Breast epithelium (tissue), 4 donors: ENCODE measurements at places on chromosomes 1 and 21.
A peak's percentile ranks its signal among the peaks of the same experiment; 100 is the strongest.

- H3K4me1 ChIP-seq: no peaks in the 10 kb centered on the region
- no peaks in the 10 kb centered on the region for H3K36me3 ChIP-seq
- DNase-seq: no peak
- H3K4me3 ChIP-seq: no peak overlapping the region
- H3K27ac ChIP-seq: no peak overlapping the region
- peaks cover 3% of the 10 kb centered on the region for H3K27me3 ChIP-seq
Observed at GRCh38 chr21:42426876-42427480, 23.3 kb downstream of the UBASH3A start.

GRCh38 chr1:161439280-161440232, 65.7 kb upstream of the FCGR2A start:
- H3K27me3 ChIP-seq: peaks cover 26% of the 10 kb centered on the region
- H3K4me3 ChIP-seq: peak overlapping the region; percentile 60
- H3K36me3 ChIP-seq: no peaks in the 10 kb centered on the region
- peak; percentile 17 for DNase-seq
- no peaks in the 10 kb centered on the region for H3K4me1 ChIP-seq

- H3K36me3 ChIP-seq: no peaks in the 10 kb centered on the region
- no peak for DNase-seq
- H3K27ac ChIP-seq: peak overlapping the region; percentile 6
- H3K4me3 ChIP-seq: no peak overlapping the region
Observed at GRCh38 chr1:23966973-23967493, 7.4 kb downstream of the PNRC2 start.

- no peaks in the 10 kb centered on the region for H3K4me1 ChIP-seq
- DNase-seq: no peak
- no peaks in the 10 kb centered on the region for H3K36me3 ChIP-seq
- no peak overlapping the region for H3K4me3 ChIP-seq
- no peak overlapping the region for H3K27ac ChIP-seq
Observed at GRCh38 chr1:206143537-206144172, 26.5 kb upstream of the AVPR1B start.

DNA sequence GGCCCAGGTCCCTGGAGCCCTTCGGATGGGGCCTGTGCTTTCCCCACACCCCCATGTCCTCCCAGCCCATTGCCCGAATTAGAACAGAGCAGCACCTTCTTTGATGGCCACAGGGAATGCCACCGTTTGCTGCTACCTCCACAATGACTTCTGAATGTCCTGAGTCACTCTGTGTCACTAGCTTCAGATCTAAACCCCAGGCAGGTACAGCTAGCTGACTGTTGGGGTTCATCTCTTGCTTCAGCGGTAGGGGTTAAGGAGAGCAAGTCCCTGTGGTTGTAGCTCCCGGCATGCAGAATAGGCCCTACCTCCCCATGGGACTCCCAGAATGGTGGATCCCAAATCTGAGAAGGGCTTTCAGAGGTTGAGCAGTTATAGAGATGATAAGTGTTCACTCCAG, 291.1 kb upstream of the POU3F1 start:
- no peaks in the 10 kb centered on the region for H3K4me1 ChIP-seq
- no peak for DNase-seq
- H3K36me3 ChIP-seq: no peaks in the 10 kb centered on the region
- no peak overlapping the region for H3K4me3 ChIP-seq
- H3K27ac ChIP-seq: no peak overlapping the region

DNA sequence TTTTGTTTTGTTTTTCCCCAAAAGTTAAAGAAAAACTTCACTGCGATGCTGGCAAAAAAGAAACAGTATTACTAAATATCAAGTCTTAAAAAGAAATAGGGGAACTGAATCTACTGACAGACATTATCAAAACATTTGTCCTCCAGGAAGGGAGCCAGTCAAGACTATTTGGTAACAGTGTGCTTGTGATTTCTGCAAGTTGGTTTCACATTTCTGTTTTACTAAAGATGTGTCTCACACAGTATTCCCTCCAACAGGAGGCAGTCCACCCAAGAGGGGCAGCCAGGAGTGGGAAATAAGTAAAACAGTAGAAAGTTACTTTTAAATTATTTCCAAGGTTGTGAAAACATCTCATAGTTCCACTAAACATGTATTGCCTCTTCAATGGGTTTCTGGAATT, 74.4 kb upstream of the SDC3 start:
- no peaks in the 10 kb centered on the region for H3K27me3 ChIP-seq
- H3K27ac ChIP-seq: no peak overlapping the region
- H3K36me3 ChIP-seq: no peaks in the 10 kb centered on the region
- DNase-seq: no peak

DNA sequence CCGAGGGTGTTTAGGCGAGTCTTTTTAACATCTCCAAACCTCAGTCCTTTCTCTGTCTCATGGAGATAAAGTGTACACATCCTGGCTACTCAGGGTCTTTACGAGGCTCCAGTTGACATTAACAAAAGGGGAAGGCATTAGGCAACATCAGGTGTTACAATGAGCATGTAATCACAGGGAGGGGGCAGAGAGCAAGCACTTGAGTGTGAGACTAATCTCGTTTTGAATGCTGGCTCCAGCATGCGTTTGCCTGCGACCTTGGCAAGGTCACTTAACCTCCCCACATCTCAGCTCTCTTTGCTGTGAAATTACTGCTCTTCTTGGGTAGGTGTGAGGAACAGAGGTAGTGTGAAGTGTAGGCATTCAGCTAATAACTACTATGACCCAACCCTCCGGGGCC, 3.1 kb downstream of the TNNT2 start:
- no peak overlapping the region for H3K4me3 ChIP-seq
- H3K27me3 ChIP-seq: no peaks in the 10 kb centered on the region
- no peaks in the 10 kb centered on the region for H3K36me3 ChIP-seq
- no peaks in the 10 kb centered on the region for H3K4me1 ChIP-seq

GRCh38 chr21:29376556-29376955, 77.8 kb downstream of the BACH1 start:
- no peaks in the 10 kb centered on the region for H3K27me3 ChIP-seq
- no peak overlapping the region for H3K4me3 ChIP-seq
- H3K36me3 ChIP-seq: no peaks in the 10 kb centered on the region

- DNase-seq: no peak
- no peak overlapping the region for H3K27ac ChIP-seq
- no peaks in the 10 kb centered on the region for H3K36me3 ChIP-seq
- no peak overlapping the region for H3K4me3 ChIP-seq
Observed at GRCh38 chr1:200905411-200906052, 10.8 kb downstream of the INAVA start.

DNA sequence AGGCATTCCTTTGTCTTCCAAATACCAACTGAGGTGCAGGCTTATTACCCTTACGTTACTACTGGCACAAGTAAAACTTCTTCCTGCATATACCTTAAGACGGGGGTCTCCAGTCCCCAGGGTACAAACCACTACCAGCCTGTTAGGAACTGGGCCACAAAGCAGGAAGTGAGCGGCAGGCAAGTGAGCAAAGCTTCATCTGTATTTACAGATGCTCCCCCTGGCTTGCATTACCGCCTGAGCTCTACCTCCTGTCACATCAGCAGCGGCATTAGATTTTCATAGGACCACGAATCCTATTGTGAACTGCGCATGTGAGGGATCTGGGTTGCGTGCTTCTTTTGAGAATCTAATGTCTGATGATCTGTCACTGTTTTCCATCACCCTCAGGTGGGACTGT, 113.1 kb downstream of the SLC45A1 start:
- H3K36me3 ChIP-seq: no peaks in the 10 kb centered on the region
- H3K4me1 ChIP-seq: no peaks in the 10 kb centered on the region
- DNase-seq: no peak
- H3K4me3 ChIP-seq: no peak overlapping the region
- H3K27ac ChIP-seq: no peak overlapping the region

DNA sequence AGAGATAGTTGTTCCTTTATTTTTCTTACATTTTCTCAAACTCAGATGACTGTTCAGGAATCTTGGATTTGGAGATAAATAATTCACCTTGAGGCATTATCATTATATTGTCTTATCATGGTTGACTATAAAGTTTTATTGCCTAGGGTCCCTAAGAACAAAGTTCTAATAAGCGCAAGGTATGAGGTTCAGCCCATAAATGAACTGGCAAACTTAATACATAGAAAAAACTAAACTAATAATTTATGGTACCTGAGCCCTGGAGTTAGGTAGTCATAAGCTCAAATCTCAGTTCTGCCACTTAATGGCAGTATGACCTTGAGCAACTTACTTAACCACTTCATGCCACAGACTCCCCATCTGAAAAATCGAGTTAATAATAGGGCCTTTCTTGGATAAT, 334.0 kb upstream of the PBX1 start:
- no peaks in the 10 kb centered on the region for H3K27me3 ChIP-seq
- no peak overlapping the region for H3K27ac ChIP-seq
- DNase-seq: no peak
- no peak overlapping the region for H3K4me3 ChIP-seq

GRCh38 chr1:30966690-30967369, 58.3 kb upstream of the SDC3 start:
- H3K36me3 ChIP-seq: no peaks in the 10 kb centered on the region
- H3K27ac ChIP-seq: no peak overlapping the region
- H3K27me3 ChIP-seq: no peaks in the 10 kb centered on the region
- H3K4me3 ChIP-seq: no peak overlapping the region
- no peak for DNase-seq

GRCh38 chr21:37032877-37033471, 26.5 kb downstream of the RIPPLY3 start:
- H3K4me1 ChIP-seq: no peaks in the 10 kb centered on the region
- no peak overlapping the region for H3K27ac ChIP-seq
- no peaks in the 10 kb centered on the region for H3K27me3 ChIP-seq
- DNase-seq: no peak
- H3K4me3 ChIP-seq: no peak overlapping the region

- peak overlapping the region; percentile 28 for H3K27ac ChIP-seq
- no peaks in the 10 kb centered on the region for H3K27me3 ChIP-seq
Observed at GRCh38 chr1:160951443-160952128, 3.0 kb downstream of the ITLN2 start.

DNA sequence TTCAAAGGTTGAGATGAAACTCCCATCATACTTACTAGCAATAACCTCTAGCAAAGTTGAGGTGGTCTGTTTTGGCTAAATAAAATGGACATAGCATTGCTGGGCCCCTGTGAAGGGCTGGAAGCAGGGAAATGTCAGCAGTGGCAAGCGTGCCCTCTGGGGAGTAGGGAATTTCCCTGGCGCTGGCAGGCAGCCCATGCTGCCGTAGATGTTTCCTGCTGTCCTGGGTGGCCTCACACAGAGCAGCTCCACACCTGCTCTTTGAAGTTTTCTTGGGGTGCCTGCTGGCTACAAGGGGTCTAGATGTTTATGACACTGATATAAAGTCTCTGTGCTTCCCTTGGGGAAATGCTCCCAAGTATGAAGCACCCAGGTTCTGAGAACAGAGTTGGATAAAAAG, 30.2 kb downstream of the ADARB1 start:
- H3K4me1 ChIP-seq: peaks cover 7% of the 10 kb centered on the region
- H3K27me3 ChIP-seq: no peaks in the 10 kb centered on the region
- DNase-seq: peak; percentile 65
- no peak overlapping the region for H3K27ac ChIP-seq
- no peaks in the 10 kb centered on the region for H3K36me3 ChIP-seq
- H3K4me3 ChIP-seq: no peak overlapping the region

DNA sequence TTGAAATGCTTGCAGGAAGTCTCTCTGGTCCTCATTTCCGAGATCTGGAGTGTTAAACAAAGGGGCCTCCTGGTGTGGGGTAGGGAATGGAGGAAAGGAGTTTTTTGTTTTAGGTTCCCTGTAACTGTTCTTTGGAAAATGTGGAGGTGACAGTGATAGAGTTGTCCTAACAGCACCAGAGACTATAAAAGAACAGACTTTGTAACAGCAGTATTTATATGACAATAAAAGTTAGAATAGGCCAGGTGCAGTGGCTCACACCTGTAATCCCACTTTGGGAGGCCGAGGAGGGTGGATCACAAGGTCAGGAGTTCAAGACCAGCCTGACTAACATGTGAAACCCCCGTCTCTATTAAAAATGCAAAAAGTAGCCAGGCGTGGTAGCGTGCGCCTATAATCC, 68.9 kb downstream of the HUNK start:
- DNase-seq: no peak
- no peaks in the 10 kb centered on the region for H3K36me3 ChIP-seq
- no peak overlapping the region for H3K27ac ChIP-seq
- no peaks in the 10 kb centered on the region for H3K4me1 ChIP-seq

- no peak for DNase-seq
- H3K4me3 ChIP-seq: no peak overlapping the region
- no peaks in the 10 kb centered on the region for H3K4me1 ChIP-seq
- H3K27me3 ChIP-seq: no peaks in the 10 kb centered on the region
- H3K36me3 ChIP-seq: no peaks in the 10 kb centered on the region
Observed at GRCh38 chr1:38746402-38746935, 113.1 kb downstream of the RRAGC start.

DNA sequence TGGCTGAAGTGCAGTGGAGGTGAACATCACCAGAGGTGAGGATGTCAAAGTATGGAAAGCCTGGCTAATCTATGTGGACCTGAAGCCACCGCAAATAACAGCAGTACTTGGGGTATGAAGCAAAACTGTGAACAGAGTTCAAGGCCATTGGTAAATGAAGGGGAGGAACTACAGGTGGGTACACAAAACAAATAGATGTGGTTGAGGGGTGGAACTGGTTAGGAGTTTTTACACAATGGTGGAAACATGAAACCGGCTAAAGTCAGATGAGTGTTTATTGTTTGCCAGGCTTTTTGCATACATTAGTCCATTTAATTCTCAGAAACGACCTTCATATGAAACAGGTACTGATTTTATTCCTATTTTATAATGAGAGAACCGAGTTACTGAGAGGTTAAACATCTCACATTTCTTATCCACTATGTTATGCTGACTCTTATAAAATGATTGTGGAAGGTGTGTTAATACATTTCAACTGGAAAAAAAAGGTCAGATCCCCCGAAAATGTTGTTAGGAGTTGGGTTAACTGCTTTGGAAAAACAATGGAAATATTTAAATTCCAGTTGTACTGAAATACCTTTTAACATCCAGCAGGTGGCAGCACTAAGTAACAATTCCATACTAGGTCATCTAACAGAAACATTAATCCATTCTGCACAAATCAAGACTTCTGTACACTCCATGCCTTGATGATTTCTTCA, 44.3 kb upstream of the GTF2B start:
- H3K4me1 ChIP-seq: no peaks in the 10 kb centered on the region
- no peaks in the 10 kb centered on the region for H3K36me3 ChIP-seq
- no peak overlapping the region for H3K4me3 ChIP-seq
- no peaks in the 10 kb centered on the region for H3K27me3 ChIP-seq

DNA sequence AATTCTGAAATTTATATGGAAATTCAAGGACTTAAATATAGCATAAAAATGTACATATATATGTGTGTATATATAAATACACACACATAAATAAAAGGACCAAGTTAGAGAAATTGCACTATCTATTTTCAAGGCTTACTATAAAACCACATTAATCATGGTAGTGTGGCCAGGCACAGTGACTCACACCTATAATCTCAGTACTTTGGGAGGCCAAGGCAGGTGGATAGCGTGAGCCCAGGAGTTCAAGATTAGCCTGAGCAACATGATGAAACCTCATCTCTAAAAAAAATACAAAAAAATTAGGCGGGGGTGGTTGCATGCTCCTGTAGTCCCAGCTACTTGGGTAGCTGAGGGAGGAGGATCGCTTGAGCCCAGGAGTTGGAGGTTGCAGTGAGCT, 171.4 kb upstream of the GORAB start:
- no peaks in the 10 kb centered on the region for H3K36me3 ChIP-seq
- H3K27me3 ChIP-seq: no peaks in the 10 kb centered on the region
- no peak for DNase-seq
- H3K4me3 ChIP-seq: no peak overlapping the region
- no peaks in the 10 kb centered on the region for H3K4me1 ChIP-seq
- no peak overlapping the region for H3K27ac ChIP-seq
